ENCODE measurements at places on chromosomes 7 and 10. TPM values are rescaled to one million over a fixed set of nuclear protein-coding genes. Genes with fewer than 3 reads are reported as not detected.

Gene DYNC1I1
- 0.30 TPM for polyA plus RNA-seq

Gene HNRNPF
- polyA plus RNA-seq: 223 TPM

DNA sequence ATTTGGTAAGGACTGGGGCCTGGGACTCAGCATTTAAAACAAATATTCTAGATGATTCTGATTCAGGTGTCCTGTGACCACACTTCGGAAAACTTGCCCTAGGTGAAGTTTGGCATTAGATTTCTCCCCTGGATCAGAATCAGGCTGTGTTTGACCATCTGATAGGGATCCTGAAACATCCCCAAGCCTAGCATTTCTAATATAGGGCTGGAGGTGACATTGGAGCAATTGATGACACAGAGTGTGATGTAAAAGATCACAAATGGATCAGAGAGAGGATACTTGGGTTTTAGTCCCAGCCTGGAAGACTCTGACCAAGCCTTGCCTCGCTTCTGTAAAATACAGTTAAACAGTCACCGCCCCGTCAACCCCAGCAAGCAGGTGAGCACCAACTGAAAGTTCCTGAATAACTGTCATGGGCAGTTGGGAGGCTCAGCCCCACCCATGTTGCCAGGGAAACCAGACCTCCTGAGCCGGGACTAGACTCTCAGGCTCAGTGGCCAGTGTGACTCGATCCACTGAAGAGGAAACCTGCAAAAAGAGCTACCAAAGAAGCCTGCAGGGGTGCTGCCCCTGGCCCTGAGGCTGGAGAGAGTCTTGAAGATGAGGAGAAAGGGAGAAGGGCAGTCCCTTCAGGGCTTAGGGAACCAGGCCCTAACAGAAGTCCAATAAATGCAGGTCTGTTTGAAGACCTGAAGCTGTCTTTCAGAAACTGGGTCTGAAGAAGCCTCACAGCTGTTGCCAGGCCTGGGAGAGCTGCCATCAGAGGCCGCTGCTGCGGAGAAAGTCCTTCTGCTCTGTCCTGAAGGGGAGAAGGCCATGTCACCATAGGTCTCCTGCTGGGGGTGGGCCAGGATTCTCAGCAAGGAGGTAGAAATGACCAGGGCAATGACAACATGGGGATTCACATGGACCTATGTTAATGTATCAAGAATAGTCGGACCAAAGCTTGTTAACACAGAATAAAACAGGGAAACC, 126.1 kb upstream of the KCNMA1 start:
- DNase-seq: no peak

GRCh38 chr10:127278001-127278400, 81.6 kb upstream of the INSYN2A start:
- DNase-seq: no peak

All from renal pelvis (tissue), 12 donors.